ENCODE measurements at places on chromosomes 5 and 9.

- DNase-seq, result peak; percentile 29
Observed at GRCh38 chr5:62475072-62475471, 62.5 kb downstream of the IPO11 start.

- DNase-seq, result no peak
Observed at GRCh38 chr9:122217640-122218039, 11.1 kb downstream of the LHX6 start.

- no peak for DNase-seq
Observed at GRCh38 chr9:116423149-116423548, 264.0 kb upstream of the TRIM32 start.

- DNase-seq, result no peak
Observed at GRCh38 chr9:135414293-135414692, 65.3 kb upstream of the PPP1R26 start.

DNA sequence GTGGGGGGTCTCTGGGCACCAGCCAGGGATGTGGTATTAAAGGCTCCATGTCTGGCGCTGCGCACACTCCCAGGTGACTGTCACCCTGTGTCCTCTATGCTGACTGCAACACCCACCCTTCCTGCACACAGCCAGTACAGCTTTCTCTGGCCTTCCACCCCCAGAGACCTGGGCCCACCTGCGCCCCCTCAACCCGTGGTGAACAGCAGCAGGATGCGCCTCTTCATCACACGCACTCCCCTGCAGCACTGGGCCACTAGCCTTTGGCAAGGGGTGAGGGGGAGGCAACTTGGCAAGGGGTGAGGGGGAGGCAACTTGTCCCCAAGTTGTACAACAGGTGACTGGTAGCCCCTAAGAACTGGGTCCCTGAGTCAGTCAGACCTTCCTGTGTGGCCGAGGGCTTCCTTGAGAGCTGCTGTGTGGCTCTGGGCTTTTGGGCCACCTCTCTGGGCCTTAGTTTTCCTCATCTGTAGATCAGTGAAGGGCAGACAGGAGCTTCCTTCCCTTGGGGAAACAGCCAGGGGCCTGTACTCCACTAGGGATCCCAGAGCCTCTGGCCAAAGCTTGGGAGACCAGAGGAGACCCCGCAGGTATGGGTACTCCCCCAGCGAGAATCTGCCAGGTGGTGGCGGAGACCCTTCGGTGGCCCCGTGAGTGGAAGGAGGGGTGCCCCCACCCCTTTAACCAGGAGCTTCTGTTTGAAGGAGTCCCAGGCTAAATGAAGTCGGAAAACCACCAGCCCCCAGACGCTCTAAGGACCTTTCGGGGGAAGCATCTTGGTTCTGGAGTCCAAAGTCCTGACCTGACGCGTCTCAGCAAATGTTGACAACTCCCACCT, 4.5 kb downstream of the CRAT start:
- no peak for DNase-seq

- no peak for DNase-seq
Observed at GRCh38 chr9:79962150-79962549, 390.4 kb downstream of the TLE4 start.

- DNase-seq, result no peak
Observed at GRCh38 chr9:2228132-2228531, 213.0 kb downstream of the SMARCA2 start.

DNA sequence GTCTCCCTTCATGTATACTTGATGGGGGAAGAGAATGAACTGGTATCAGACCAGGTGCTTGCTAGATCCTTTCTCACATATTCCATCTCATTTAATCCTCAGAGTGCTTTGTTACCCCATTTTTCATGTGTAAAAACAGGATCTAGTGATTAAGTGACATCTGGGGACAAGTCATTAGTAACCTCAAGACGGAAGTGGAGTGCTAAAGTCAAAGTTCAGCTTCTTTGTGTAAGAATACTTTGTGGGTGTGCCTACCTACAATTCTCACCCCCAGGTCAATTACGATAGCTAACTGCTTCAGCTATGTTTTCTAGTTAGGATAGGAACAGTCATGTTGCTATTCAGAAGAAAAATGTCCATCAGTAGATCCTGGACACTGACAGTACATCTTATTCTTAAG, 3.1 kb upstream of the FAM120AOS start:
- no peak for DNase-seq

DNA sequence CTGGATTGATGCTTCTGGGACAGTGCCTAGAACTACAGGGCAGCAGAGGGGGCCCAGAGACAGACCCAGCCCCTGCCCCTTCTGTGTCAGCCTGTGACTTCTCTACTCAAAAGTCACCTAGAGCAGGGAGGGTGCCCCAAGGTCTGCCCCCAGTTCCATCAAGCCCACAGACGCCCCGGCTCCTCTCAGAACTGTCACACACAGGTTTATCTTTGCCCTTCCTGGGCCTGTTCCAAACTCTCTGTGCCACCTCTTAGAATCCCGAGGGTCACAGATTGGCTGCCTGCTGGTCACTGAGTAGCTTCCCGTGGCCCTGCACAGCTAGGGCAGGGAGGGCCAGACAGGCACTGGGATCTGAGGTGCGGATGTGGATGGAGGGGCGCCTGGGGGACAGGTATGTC, 1.7 kb downstream of the RGS14 start:
- no peak for DNase-seq
